ENCODE measurements at places on chromosomes 4 and X.

GRCh38 chrX:129965166-129965565, 17.3 kb upstream of the BCORL1 start:
- DNase-seq = no peak

- no peak for DNase-seq
Measured at GRCh38 chr4:150268444-150268843, 190.2 kb downstream of the DCLK2 start.

DNA sequence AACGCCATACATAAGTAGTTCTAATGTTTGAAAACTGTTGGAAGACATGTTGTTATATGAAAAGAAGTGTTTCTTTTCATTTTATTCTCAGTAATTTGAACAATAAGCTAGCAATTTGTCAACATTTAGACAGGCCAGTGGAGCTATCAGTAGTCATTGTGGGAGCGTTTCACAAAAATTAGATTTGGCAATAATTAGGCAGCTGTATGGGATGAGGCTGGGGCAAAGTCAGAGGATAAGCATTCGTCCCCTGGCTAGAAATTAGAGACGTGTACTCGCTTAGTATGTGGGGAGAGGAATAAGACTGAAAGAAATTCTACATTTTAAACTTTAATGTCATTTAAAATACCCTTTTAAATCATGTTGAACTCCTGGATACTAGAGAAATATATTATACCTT, 70.6 kb downstream of the TMEM144 start:
- DNase-seq = no peak

- no peak for DNase-seq
Measured at GRCh38 chr4:156528216-156528615, 443.4 kb downstream of the PDGFC start.

DNA sequence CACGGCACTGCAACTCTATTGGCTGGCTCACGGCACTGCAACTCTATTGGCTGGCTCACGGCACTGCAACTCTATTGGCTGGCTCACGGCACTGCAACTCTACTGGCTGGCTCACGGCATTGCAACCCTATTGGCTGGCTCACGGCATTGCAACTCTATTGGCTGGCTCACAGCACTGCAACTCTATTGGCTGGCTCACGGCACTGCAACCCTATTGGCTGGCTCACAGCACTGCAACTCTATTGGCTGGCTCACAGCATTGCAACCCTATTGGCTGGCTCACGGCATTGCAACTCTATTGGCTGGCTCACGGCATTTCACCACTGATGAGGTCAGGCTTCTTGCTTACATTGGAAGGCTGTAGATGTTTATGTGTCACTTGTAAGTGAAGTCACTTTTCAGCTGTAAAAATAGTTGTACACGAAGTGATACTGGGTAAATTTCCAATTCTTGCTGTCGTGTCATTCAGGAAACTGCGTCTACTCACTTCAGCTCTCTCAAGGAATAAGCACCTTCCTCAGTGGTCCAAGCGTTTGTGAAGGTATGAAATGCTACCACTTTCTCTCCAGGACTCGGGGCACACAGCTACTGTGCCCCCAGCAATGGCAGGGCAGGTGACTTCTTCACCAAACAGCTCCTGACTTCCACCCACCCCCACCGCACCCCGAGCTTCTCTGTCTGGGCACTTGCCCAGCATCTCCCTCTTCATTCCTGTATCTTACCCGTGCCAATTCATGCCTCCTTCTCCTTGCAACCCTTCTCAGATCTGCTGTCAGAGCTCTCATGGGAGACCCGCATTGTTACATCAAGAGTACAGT, 141.3 kb downstream of the AFAP1 start:
- no peak for DNase-seq

GRCh38 chr4:27007507-27007906, 146.9 kb downstream of the STIM2 start:
- DNase-seq = no peak

DNA sequence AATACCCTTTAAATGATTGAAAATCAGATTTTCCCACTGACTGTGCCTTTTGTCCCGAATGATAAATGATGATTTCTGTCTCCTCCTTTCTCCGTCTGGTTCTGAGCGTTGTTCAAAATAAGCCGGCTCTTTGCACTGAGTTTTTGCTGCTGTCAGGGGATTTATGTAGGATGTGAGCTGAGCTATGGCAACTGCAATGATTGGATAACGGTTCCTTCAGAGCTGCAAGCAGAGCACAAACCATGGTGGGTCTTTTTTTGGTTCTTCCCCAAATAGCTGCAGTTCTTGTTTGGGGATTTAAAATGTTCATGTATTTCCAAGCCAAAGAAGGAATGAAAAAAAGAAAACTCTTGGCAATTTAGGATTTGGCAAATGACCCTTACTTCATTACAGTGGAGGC, 124.5 kb upstream of the CASK start:
- DNase-seq = no peak

GRCh38 chr4:62797221-62797620, 1597.1 kb downstream of the ADGRL3 start:
- DNase-seq = no peak

DNA sequence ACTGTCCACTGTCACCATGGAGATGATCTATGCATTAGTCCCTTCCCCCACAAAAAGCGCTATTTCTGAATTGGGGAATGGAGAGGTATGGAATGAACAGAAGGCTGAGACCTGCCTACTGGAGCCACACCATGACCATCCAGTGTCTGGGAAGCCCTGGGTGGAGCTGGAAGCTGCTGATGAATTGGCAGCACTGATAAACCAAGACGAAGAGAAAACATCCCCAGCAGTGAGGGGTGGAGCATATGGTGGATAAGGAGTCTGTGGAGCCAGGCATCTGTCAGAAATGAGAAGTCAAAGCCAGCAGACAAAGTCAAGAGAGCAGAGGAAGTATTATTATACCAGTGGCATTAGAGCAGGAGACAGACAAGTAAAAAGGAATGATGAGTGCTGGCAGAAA, 13.2 kb downstream of the CC2D2A start:
- DNase-seq = no peak

DNA sequence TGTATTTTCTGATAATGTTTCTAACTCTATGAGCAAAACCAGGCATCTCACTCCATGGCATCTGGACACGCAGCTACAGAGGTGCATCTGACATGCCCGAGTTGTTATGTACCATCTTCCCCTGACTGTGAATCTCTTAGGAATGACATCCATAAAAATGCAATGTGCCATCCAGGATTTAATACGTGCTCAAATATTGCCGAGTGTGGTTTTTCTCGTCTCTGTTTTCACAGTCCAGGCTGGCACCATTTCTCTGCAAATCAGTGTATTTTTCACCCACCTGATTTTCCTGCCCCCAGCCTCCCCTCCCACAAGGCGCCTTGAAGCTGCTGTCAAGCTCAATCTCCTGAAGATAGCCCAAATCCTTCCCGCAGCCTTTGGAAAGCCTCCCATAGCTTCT, 154.6 kb downstream of the DHRSX start:
- no peak for DNase-seq

DNA sequence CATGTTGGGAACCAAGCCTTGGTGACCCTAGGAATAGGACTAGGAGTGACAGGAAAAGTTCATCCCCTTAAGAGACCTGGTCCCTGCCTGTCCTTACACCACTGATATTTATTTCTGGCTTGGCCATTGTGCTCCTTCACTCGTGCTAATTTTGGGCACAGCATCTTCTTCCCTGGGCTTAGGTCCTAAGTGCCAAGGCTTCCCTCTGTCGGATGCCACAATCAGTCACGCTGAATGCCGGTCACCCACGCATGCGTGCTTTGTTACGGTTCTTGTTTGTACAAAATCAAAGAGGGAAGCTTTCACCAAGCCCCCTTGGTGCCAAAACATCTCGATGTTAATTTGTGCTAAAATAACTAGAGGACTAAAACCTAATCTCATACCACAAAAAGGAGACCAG, 17.4 kb upstream of the MAP3K15 start:
- no peak for DNase-seq

DNA sequence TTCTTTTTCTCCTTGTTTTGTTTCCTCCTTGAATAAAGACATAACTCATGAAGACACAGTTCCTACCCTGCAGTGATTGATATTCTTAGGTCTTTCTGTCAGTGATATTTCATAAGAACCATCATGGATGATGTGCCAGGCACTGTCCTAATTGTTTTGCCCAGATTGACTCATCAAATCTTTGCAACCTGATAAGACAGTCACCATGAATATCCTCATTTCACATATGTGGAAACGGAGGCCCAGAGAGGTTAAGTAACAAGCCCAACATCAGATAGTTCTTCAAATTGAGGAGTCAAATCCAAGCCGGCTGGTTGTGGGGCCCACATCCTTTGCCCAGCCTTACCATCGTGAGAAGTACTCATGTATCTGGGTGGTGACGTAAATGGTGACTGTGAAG, 69.9 kb downstream of the SEL1L3 start:
- no peak for DNase-seq

GRCh38 chr4:174177536-174177935, 105.9 kb downstream of the FBXO8 start:
- DNase-seq = no peak

- no peak for DNase-seq
Measured at GRCh38 chrX:151722241-151722846, 6.5 kb downstream of the FATE1 start.

GRCh38 chr4:25712611-25713010, 57.0 kb downstream of the SLC34A2 start:
- no peak for DNase-seq

DNA sequence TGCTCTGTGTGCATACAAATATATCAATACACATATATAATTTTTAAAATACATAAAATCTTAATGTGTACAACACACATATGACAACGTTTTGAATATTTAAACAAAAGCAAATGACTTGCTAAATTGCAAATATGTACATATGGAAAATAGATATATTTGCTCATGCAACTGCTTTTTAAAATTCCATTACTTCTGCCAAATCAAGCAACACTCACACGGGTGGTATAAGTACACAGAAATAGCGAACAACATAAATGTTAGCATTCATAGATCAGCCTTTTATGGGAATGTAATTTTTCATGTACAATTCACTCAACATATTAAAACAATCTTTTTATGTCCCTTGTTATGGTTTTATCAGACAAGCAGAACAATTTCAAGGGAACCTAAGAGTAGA, 116.3 kb downstream of the DMD start:
- DNase-seq = no peak

- DNase-seq = no peak
Measured at GRCh38 chrX:68832516-68833447, 4.0 kb downstream of the EFNB1 start.

DNA sequence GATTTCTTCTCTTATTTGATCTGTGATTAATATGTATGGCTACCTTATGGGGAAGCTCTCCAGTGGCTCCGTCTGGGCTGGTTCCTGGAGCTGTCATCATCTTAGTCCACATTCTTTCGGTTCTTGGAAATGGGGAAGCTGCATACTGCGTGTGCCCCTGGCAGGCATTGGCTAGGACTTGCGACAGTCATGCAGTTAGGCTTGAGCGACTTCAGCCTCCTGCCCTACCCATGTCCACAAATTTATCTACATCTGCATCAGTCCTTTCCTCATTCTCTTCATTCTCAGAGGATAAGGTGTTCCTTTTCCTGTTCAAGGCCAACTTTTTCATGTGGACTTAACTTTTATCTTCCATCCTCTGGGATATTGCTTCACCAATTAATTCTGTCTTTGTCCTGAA, 214.2 kb downstream of the RELL1 start:
- DNase-seq = no peak

- no peak for DNase-seq
Measured at GRCh38 chr4:185587427-185588161, 52.3 kb upstream of the PDLIM3 start.

GRCh38 chr4:87622303-87622702, 14.0 kb downstream of the DSPP start:
- no peak for DNase-seq

DNA sequence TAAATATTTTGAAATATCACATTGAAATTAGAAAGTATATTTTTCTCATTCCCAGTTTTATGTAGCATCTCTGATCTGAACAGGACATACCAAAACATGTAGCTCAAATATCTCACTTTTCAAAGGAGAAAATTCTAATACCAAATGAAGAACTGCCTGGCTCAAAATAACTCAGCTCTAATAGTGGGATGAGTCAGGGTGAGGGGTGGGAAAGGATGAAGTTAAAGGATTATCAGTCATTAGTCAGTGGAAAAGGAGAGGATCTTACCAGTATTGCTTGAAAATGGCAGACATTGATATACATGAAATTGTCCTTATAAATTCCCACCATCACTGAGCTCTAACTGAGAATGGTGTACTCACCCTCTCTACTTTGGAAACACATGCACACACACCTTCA, 803.2 kb downstream of the RAPGEF2 start:
- no peak for DNase-seq

GRCh38 chr4:77804471-77804870, 14.7 kb downstream of the CNOT6L start:
- DNase-seq = no peak

DNA sequence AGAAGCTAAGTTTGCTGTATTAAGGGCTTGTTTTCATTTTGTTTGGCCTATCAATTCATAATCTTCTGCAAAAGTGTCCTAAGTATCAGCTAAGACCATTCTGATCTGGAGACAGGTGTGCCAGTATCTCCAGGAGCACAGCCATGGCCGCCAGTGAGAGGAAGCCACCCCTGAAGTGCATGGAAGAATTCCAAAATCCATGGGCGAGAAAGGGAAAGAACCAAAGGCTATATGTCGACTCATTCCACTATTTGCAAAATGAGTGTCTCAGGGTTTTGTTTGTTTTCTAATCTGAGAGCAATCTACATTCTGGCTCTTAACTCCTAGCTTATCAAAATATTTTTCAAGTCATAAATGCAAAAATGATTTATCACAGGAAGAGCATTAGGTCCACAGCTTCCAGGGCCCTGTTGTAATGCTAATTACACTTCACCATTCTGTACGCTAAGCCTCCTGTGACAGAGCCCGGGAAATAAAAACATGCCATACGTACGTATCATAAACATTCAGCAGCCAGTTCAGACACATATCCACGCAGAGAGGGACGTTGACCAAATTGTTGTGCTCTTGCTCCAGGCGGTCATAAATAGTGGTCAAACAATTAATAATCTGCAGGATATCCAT, 137.3 kb upstream of the FTHL17 start:
- DNase-seq = no peak

DNA sequence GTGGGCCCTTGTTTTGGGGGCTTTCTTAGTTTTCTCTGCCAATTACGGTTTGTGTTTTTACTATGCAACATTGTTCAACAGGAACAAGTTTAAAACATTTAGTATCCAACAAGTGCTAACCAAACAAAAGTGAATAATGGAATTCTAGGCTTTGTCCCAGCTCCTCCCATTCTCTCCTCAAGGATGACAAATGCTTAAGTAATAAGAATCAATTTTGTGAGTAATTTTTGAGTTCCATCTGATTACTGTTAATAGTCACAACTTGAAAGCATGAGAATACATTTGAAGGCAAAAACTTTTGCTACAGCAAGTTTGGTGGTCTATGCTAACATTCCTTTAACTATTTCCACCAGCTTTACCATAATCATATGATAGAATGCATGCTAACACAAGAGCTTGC, 78.1 kb upstream of the HPGD start:
- no peak for DNase-seq

GRCh38 chr4:3145234-3145924, 70.9 kb downstream of the HTT start:
- DNase-seq = no peak

- DNase-seq = no peak
Measured at GRCh38 chr4:76640353-76640910, 205.4 kb downstream of the SHROOM3 start.

Data from substantia nigra (tissue), 51 donors.